ENCODE measurements at places on chromosomes 11 and 22.

DNA sequence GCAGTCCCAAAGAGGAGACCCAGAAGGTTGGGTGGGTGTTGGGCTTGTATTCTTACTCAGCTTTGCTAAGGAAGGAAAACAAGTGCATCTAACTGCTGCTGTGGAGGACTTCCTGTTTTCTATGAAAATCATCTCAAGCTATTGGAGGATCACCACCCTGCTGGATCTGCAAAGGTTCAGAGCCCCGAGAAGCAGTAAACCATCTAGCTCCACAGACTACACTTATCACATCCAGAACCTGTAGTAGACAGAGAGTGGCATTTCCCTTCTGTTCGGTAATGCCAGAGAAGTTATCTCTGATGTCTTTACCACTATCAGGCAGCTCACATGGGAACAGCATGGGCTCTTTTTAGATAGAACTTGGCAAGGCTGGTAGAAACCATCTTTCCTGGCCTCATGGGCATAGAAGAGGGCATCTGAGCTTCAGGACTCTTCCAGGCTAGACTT lies 21.7 kb downstream of the KCNJ1 start:
- no peak for DNase-seq

DNA sequence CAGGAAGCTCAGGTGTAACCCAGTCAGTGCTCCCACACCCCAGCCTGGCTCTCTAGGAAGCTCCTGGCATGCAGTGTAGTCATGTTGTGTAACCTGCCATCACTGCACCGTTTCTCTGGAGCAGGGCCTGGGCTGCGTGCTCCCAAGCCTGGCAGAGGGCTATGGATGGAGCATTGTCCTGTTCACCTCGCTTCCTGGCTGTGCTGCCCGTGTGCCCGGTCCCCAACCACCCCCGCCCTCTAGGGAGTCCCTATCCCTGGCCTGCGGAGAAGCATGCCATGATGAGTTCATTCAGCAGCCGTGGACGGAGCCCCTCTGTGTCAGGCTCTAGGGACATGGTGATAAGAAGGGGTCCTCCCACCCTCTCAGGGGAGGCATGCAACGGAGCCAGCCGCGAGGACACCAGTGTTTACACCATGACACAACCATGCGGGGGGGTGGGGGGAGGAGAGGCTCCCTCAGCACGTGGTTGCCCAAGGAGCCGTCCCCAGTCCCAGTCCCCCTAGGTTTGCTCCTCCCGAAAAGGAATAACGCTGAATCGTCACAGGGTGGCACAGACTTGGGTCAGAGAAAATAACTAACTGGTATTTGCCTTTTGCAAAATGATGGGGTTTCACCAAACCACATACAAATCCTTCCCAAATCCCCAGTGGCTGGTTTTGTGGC lies 73.1 kb downstream of the FBLN1 start:
- DNase-seq, result no peak

DNA sequence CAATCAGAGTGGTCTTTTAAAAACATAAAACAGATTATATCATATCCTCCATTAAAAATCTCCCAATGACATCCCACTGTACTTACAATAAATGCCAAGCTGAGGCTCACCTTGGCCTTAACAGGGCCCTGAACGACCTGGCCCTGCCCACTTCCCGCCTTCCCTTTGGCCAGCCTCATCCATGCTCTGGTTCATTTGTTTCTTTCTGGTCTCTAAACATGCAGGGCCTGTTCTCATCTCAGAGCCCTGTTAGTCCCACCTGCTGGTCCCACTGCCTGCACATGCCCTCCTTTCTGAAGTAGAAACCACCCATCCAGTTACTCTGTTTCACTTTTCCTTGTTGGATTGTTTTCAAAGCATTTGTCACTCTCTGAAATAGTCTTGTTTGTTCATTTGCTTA lies 227.4 kb downstream of the INSC start:
- DNase-seq, result no peak

GRCh38 chr11:33263549-33263948 lies 6.4 kb downstream of the HIPK3 start:
- DNase-seq, result no peak

DNA sequence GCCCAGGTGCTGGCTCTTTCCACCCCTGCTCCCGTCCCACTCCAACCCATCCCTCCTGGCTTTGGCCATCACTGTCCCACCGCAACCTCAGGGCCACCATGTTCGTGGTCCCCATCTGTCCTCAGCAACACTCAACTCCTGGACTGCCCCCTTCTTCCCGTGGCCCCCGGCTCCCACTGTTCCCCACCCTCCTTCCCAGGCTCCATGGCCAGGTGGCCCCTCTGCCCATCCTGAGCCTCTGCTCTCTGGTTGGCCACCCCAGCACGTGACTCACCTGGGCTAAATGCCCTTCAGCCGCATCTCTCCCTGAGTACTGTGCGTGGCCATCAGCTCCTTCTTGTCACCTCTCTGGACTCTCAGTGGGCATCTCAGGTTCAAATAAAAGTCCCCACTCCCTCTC lies 41.6 kb upstream of the PHF21B start:
- no peak for DNase-seq

DNA sequence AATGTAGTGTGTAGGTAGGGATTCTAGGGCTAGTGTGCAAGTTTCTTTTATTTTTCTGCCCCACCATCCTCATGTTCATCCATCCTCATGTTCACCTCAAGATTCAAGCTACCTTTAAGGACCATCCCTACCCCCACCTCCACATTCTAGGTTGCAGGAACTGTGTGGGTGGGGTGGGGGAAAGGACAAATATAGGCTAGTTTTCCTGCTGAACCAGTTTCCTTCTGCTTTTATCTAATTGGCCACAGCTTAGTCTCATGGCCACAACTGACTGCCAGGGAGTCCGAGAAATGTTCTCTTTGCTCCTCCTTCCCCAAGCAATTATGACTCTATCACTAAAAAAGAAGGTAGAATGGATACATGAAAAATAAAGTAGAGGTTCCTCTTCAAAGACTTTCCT lies 179.0 kb upstream of the LARGE1 start:
- no peak for DNase-seq

- DNase-seq, result no peak
Observed at GRCh38 chr11:17821648-17822400, 87.2 kb downstream of the KCNC1 start.

- no peak for DNase-seq
Observed at GRCh38 chr22:33459137-33459536, 401.0 kb upstream of the SYN3 start.
